Osteoblast (primary cell): ENCODE measurements at places on chromosomes 7 and 10. TPM values are rescaled to one million over a fixed set of nuclear protein-coding genes. Genes with fewer than 3 reads are reported as not detected.

The SPDYE8 gene
- total RNA-seq = not detected in 2 replicates

The IQUB gene
- total RNA-seq = 0.72 and 0.88 TPM in 2 replicates

The SLC13A4 gene
- total RNA-seq = 0.36 and 0.88 TPM in 2 replicates

The CCDC136 gene
- total RNA-seq = 7.2 and 10.0 TPM in 2 replicates

The HOXA13 gene
- 6.2 and 8.0 TPM in 2 replicates for total RNA-seq

The ASAH2 gene
- 0.36 and 0.59 TPM in 2 replicates for total RNA-seq

The PVRIG gene
- total RNA-seq = not detected in 2 replicates

The AS3MT gene
- 6.2 and 8.0 TPM in 2 replicates for total RNA-seq

The TAS2R3 gene
- 1.4 and 3.2 TPM in 2 replicates for total RNA-seq

The CTTNBP2 gene
- 1.1 and 2.9 TPM in 2 replicates for total RNA-seq

The TRDMT1 gene
- 7.1 and 7.6 TPM in 2 replicates for total RNA-seq

The GIMAP2 gene
- 8.8 and 9.4 TPM in 2 replicates for total RNA-seq

The LRIT1 gene
- total RNA-seq = not detected in 2 replicates

The CCZ1 gene
- 52.8 and 76.6 TPM in 2 replicates for total RNA-seq

The PRXL2A gene
- total RNA-seq = 5.1 and 5.9 TPM in 2 replicates

The GSTO2 gene
- total RNA-seq = 1.8 and 2.2 TPM in 2 replicates

The NDUFB2 gene
- total RNA-seq = 56.5 and 66.3 TPM in 2 replicates

The FOXI2 gene
- total RNA-seq = not detected in 2 replicates

The ADIRF gene
- 11.9 and 18.3 TPM in 2 replicates for total RNA-seq

The NFE2L3 gene
- total RNA-seq = 0.59 and 1.4 TPM in 2 replicates

The PSPH gene
- 45.4 and 49.9 TPM in 2 replicates for total RNA-seq

The UCMA gene
- total RNA-seq = not detected in 2 replicates

The CPVL gene
- 0.36 TPM in 1 of 2 replicates, not detected in the other for total RNA-seq
